ENCODE measurements at places on chromosomes 2 and 18.

GRCh38 chr2:144468823-144469595 is 50.9 kb downstream of the ZEB2 start:
- DNase-seq = no peak

GRCh38 chr2:40415391-40415790 is 36.5 kb downstream of the SLC8A1 start:
- no peak for DNase-seq

DNA sequence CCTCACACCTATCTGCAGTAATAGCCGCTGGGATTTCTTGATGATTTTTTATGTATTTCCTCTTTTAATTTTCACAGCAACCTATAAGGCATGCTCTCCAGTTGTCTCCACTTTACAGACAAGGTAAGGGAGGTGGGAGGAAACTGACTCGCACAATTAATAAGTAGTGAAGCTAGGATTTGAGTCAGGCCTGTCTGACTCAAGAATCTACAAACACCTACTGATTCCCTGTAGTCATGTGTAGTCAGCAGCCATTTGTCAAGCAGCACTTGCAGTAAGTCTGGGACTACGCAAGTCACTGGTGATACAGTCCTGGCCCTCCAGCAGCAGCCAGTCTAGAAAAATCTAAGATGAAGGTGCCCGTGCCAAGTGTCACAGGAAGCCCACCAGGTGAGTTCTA is 193.6 kb upstream of the PKDCC start:
- DNase-seq = no peak

DNA sequence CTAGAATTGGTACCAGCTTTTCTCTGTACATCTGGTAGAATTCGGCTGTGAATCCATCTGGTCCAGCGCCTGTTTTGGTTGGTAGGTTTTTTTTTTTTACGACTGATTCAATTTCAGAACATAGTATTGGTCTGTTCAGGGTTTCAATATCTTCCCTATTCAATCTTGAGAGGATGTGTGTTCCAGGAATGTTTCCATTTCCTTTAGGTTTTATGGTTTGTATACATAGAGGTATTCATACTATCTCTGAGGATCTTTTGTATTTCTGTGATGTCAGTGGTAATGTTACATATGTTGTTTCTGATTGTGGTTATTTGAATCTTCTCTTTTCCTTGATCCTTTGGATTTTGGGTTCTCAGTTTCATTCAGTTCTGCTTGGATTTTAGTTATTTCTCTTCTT is 172.1 kb upstream of the ITGA4 start:
- no peak for DNase-seq

- DNase-seq = no peak
These were observed 1.0 kb upstream of the GPR35 start for GRCh38 chr2:240624011-240624949.

All from stimulated activated CD8-positive, alpha-beta memory T cell treated with anti-CD3 and anti-CD28 coated beads, Interleukin-15, amount 100 ng/mL, for 24 hours (primary cell).